ENCODE measurements at places on chromosomes 16 and 17. TPM values are rescaled to one million over a fixed set of nuclear protein-coding genes. Genes with fewer than 3 reads are reported as not detected.

GRCh38 chr16:64304951-64305350 lies 816.9 kb downstream of the CDH11 start:
- DNase-seq = no peak
- H3K36me3 ChIP-seq = no peaks in the 10 kb centered on the region
- H3K4me3 ChIP-seq = no peak overlapping the region
- no peak overlapping the region for H3K27ac ChIP-seq
- no peaks in the 10 kb centered on the region for H3K27me3 ChIP-seq

GRCh38 chr17:60139438-60140285 lies 10.1 kb upstream of the CA4 start:
- H3K4me1 ChIP-seq = peaks cover 30% of the 10 kb centered on the region
- no peak overlapping the region for H3K27ac ChIP-seq
- H3K4me3 ChIP-seq = no peak overlapping the region
- peaks cover 64% of the 10 kb centered on the region for H3K27me3 ChIP-seq
- DNase-seq = peak; percentile 76

DNA sequence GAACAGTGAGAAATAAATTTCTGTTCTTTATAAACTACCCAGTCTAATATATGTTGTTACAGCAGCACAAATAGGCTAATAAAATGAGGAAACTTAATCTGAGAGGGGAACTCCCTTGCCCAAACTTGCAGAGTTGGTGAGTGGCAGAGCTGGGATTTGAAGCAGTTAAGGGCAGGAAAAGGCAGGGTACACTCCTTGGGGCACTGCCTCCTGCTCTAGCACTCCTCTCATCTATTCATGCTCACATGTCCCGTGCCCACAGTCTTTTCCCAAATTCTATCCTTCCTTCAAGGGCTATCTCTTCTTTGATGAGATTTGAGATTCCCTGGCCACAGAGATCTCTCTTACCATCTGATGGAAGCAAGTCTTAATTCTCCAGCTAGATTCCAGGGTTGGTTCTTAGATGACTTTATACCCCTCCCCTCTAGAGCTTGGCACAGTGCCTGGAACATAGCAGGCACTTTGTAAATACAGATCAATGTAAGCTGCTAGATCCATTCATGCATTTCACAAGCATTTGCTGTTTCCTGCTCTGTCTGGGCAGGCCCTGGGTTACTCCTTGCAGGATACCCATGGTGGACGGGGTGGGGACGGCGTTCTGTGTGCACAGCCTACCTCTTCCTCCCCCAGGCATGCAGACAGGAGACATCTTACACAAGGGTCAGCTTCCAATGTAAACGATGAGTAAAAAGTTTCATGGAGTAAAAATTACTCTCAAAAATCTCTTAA lies 39.2 kb upstream of the ABCC12 start:
- no peak overlapping the region for H3K27ac ChIP-seq
- H3K27me3 ChIP-seq = no peaks in the 10 kb centered on the region
- H3K4me3 ChIP-seq = no peak overlapping the region
- DNase-seq = peak; percentile 6

GRCh38 chr17:82175951-82176350 lies 36.7 kb downstream of the CCDC57 start:
- no peak overlapping the region for H3K4me3 ChIP-seq
- DNase-seq = no peak
- no peak overlapping the region for H3K27ac ChIP-seq
- no peaks in the 10 kb centered on the region for H3K4me1 ChIP-seq
- H3K36me3 ChIP-seq = peaks cover 58% of the 10 kb centered on the region
- H3K27me3 ChIP-seq = no peaks in the 10 kb centered on the region

DNA sequence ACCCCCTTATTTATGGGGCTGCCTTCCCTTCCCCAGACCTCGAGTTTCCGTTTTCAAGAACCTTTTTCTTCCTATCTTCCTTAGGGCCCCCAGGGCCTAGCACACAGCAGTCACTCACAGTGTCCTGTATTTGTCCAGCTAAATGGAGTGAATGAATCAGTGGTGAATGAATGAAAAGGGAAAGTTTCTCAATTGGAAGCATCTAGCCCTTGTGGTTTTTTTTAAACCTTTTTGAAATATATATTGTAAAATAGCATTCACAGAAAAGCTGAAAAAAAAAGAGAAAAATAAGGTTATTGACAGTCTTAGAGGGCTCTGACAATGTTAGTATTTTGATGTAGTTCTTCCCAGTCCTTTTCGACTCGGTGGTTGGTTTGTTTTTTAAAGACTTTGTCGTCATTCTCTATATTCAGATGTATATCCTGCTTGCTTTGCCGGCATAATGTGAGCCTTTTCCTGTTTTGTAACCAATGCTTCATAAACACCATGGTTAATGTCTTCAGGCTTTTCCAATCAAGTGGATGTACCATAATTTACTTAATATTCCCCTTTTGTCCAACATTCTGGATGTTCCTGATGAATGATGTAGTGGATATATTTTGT lies 45.3 kb downstream of the RAI1 start:
- peaks cover 12% of the 10 kb centered on the region for H3K36me3 ChIP-seq
- H3K4me3 ChIP-seq = no peak overlapping the region
- H3K27ac ChIP-seq = peak overlapping the region; percentile 84
- H3K4me1 ChIP-seq = peaks cover 50% of the 10 kb centered on the region

DNA sequence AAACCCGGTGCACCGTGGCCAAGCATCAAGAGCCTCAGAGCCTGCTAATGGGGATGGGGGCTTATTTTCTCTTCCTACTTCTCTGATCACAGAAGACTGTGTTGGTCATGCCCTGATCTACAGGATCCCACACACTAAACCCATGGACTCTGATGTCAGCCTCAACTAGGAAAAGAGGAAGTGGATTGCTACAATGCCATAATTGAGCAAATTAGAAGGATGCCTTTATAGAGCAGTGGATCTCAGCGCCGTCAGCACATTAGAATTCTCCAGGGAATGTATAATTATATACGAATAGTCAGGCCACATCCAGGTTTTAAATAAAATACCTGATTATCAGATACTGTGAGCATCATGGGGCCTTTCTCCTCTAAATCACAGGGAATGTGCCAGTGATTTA lies 64.8 kb downstream of the VAT1L start:
- no peak overlapping the region for H3K4me3 ChIP-seq
- no peaks in the 10 kb centered on the region for H3K4me1 ChIP-seq
- H3K36me3 ChIP-seq = no peaks in the 10 kb centered on the region
- H3K27ac ChIP-seq = no peak overlapping the region

DNA sequence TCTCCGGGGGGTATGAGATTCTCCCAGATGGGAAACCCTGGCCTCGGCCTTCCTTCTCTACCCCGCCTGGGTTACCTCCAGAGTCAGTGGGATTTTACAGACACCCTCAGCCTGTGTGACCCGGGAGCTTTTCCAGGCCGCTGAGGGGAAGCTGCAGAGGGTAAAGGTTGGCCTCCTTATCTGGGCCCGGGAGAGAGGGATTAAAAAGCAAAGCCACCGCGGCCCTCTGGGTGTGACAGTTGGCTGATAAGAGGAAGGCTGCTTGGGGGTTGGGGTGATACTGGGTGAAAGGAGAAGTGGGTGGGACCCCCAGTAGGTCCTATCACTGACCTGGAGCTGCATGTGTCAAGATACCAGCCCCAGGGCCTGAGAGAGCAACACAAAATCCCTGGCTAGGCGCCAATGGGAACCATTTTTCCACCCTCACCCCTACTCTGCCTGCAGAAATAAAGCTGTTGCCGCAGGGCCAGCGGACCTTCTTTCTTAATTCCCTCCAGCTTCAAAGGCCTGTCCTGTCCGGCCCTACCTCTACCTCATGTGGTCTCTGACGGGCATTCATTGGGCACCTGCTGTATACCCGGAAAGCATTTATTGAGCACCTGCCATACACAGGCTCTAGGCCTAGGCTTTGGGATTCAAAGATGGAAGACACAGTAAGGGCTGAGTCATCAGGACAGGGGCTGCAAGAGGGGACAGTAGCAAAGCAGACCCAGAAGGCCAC lies 77.6 kb upstream of the GSE1 start:
- H3K4me3 ChIP-seq = no peak overlapping the region
- peak overlapping the region; percentile 49 for H3K27ac ChIP-seq
- no peaks in the 10 kb centered on the region for H3K27me3 ChIP-seq
- no peak for DNase-seq
- no peaks in the 10 kb centered on the region for H3K36me3 ChIP-seq
- H3K4me1 ChIP-seq = peaks cover 45% of the 10 kb centered on the region

DNA sequence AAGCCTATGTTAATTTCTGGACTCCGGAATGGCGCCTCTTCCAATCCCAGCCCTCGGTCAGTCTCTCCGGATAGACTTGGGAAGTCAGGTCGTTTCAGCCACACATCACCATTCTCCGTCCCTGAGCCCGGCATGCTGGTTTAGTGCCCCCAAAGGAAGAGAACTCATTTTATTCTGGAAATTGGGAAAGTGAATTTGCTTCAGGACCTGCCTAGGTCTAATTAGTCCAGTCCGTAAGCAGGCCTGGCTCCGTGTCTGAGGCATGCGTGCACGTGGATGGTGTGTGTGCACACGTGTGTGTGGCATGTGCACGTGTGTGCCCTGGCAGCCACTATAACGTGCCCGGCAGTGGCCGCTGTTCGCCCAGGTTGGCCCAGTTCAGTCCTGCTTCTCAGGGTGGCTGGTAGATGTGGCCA lies 77.4 kb downstream of the RPA1 start:
- no peak for DNase-seq
- H3K27me3 ChIP-seq = peaks cover 66% of the 10 kb centered on the region
- H3K4me1 ChIP-seq = peaks cover 40% of the 10 kb centered on the region
- H3K4me3 ChIP-seq = no peak overlapping the region
- H3K27ac ChIP-seq = no peak overlapping the region

DNA sequence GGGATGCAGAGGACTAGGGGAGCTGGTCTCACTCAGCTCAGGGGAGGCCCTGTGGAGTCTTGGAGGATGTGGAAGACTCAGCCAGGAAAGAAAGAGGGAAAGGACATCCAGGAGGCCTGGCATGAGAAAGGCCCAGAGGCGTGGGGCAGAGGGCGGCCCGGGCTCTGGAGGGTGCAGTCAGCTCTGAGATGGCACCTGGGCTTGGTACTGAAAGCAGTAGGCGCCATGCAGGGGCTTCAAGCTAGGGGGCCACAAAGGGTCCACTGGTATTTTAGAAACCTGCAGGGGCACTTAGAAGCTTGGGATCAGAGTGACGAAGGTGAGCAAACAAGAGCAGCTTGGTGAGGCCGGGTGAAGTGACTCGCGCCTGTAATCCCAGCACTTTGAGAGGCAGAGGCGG lies 5.6 kb downstream of the FAM171A2 start:
- H3K27me3 ChIP-seq = no peaks in the 10 kb centered on the region
- peaks cover 64% of the 10 kb centered on the region for H3K4me1 ChIP-seq
- H3K4me3 ChIP-seq = no peak overlapping the region

- peaks cover 26% of the 10 kb centered on the region for H3K36me3 ChIP-seq
- peak overlapping the region; percentile 74 for H3K4me3 ChIP-seq
- DNase-seq = peak; percentile 95
- H3K4me1 ChIP-seq = peaks cover 47% of the 10 kb centered on the region
- peak overlapping the region; percentile 96 for H3K27ac ChIP-seq
Observed at GRCh38 chr17:38751808-38752307, 683 bp upstream of the PSMB3 start.

DNA sequence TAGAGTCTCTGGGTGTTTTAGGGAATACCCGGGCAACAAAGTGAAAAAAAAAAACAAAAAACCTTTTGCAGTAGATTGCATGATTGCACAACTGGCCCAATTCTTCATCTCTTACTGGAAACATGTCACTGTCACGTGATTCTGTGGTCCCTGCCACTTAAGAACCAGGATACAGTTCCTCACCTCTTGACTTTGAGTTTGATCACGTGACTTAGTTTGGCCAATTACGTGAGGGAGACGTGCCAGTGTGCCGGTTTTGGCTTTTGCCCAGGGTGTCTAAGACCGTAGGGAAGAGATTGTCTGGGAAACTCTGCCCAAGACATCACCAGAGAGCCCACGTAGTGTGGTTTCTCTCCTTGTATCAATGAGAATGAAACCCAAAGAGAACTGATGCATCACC lies 88.7 kb downstream of the GRIN2A start:
- H3K4me1 ChIP-seq = no peaks in the 10 kb centered on the region
- no peak overlapping the region for H3K4me3 ChIP-seq

DNA sequence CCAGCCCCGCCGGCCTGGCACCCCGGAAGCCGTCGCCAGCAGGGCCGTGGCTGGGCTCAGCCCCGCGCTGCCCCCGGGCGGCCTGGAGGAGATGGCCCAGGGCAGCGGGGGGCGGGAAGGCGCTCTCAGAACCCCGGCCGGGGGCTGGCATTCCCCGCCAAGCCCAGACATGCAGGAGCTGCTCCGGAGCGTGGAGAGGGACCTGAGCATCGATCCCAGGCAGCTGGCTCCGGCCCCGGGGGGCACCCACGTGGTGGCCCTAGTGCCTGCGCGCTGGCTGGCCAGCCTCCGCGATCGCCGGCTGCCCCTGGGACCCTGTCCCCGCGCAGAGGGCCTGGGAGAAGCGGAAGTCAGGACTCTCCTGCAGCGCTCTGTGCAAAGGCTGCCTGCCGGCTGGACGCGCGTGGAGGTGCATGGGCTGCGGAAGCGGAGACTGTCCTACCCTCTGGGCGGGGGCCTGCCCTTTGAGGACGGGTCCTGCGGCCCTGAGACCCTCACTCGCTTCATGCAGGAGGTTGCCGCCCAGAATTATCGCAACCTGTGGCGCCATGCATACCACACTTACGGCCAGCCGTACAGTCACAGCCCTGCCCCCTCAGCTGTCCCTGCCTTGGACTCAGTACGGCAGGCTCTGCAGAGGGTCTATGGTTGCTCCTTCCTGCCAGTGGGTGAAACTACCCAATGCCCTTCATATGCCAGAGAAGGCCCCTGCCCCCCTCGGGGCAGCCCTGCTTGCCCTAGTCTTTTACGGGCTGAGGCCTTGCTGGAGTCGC lies 551 bp downstream of the WDR81 start:
- H3K4me1 ChIP-seq = peaks cover 40% of the 10 kb centered on the region
- DNase-seq = peak; percentile 35
- H3K27ac ChIP-seq = peak overlapping the region; percentile 35
- peak overlapping the region; percentile 58 for H3K4me3 ChIP-seq
- peaks cover 22% of the 10 kb centered on the region for H3K36me3 ChIP-seq

GRCh38 chr17:77437017-77437416 lies 296.2 kb downstream of the SEC14L1 start:
- no peak overlapping the region for H3K4me3 ChIP-seq
- H3K27ac ChIP-seq = peak overlapping the region; percentile 81
- peaks cover 2% of the 10 kb centered on the region for H3K36me3 ChIP-seq
- peaks cover 100% of the 10 kb centered on the region for H3K4me1 ChIP-seq
- peak; percentile 91 for DNase-seq
- no peaks in the 10 kb centered on the region for H3K27me3 ChIP-seq

DNA sequence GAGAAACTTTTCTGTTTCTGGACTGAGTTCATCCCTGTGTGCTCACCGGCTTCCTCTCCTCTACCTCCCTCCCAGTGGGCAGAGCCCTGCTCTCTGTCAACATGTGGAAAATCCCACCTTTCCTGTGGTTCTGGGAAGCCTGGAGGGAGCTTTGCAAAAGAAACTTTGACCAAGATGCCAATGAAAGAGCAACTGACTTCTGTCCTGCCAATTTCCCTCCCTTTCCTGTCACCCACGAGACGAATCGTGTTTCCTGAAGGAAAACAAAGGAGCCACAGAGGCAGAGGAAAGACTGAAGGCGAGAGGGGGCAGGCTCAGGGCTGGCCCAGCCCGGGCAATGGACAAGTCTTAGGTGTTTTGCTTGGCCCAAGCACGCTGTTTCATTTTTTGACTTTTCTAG lies 82.8 kb downstream of the PLCG2 start:
- no peaks in the 10 kb centered on the region for H3K4me1 ChIP-seq
- peak; percentile 6 for DNase-seq
- H3K27ac ChIP-seq = peak overlapping the region; percentile 35
- H3K4me3 ChIP-seq = no peak overlapping the region

- peaks cover 8% of the 10 kb centered on the region for H3K4me1 ChIP-seq
- H3K27ac ChIP-seq = no peak overlapping the region
- peaks cover 44% of the 10 kb centered on the region for H3K36me3 ChIP-seq
- no peaks in the 10 kb centered on the region for H3K27me3 ChIP-seq
- no peak overlapping the region for H3K4me3 ChIP-seq
- DNase-seq = peak; percentile 58
Observed at GRCh38 chr16:23072084-23072599, 77.1 kb downstream of the USP31 start.

The SLFN14 gene
- 0.22 TPM for total RNA-seq

The CA7 gene
- not detected for total RNA-seq

The PRDM7 gene
- not detected for total RNA-seq

The GGT6 gene
- 0.04 TPM for total RNA-seq

The PRSS8 gene
- total RNA-seq = not detected

The SLC38A7 gene
- 5.8 TPM for total RNA-seq
